ENCODE measurements at places on chromosomes 3 and 15. TPM values are rescaled to one million over a fixed set of nuclear protein-coding genes. Genes with fewer than 3 reads are reported as not detected.
A peak's percentile ranks its signal among the peaks of the same experiment; 100 is the strongest.

AADACL2 gene
- not detected for total RNA-seq

PEX11A gene
- 15.3 TPM for total RNA-seq

SH2D7 gene
- total RNA-seq = not detected

TASOR gene
- total RNA-seq = 150 TPM

SLC12A1 gene
- total RNA-seq = 5.6 TPM

ALDH1A3 gene
- 21.6 TPM for total RNA-seq

OR4F6 gene
- not detected for total RNA-seq

GOLGA8J gene
- total RNA-seq = 0.39 TPM

GHSR gene
- 0.17 TPM for total RNA-seq

LRRC49 gene
- 32.5 TPM for total RNA-seq

- no peak overlapping the region for H3K27ac ChIP-seq
- no peak overlapping the region for H3K4me3 ChIP-seq
- H3K36me3 ChIP-seq = no peaks in the 10 kb centered on the region
- no peaks in the 10 kb centered on the region for H3K4me1 ChIP-seq
- H3K27me3 ChIP-seq = no peaks in the 10 kb centered on the region
- DNase-seq = no peak
Measured at GRCh38 chr15:23503576-23503975, 56.5 kb upstream of the GOLGA6L2 start.

DNA sequence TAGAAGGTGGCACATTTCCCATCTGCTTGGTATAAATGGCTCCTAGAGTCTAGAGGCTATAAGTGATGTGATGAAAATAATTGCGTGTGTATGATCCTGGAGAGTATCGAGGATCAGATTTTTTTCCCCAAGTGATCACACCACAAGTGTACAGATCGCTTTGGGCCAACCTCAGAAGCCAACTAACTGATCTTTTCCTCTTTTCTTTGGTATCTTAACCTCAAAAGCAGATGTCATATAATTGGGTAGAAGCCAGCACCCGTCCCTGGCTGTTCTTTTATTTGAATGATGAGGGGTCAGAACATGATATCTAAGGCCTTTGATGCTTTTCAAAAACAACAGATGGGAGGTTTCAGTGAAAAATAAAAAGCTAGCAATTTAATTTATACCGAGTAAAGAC, 3.3 kb downstream of the P2RY14 start:
- H3K4me3 ChIP-seq = no peak overlapping the region
- no peak for DNase-seq
- H3K27ac ChIP-seq = no peak overlapping the region
- H3K27me3 ChIP-seq = no peaks in the 10 kb centered on the region
- H3K4me1 ChIP-seq = no peaks in the 10 kb centered on the region

GRCh38 chr3:187976365-187976900, 177.5 kb upstream of the LPP start:
- H3K4me1 ChIP-seq = no peaks in the 10 kb centered on the region
- no peak overlapping the region for H3K4me3 ChIP-seq
- no peak overlapping the region for H3K27ac ChIP-seq

DNA sequence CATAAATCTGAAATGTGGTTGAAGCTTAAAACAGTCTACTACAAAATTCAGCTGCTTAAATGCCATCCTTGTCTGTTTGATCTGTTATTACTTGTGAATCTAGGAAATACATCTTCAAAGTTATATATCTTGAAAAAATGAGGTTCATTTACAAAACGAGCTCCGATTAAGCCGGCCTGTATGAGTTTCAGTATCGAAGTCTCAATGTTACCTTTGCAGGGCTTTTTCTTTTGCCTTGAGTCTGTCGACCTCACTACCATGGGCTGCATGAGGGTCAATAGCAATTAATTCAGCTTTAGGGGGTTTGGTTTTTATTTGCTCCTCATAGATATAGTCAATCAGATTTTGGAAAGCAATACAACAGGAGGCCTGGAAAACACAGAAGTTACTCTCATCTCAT, 23.2 kb downstream of the ERICH6 start:
- no peak overlapping the region for H3K4me3 ChIP-seq
- no peak overlapping the region for H3K27ac ChIP-seq
- H3K27me3 ChIP-seq = no peaks in the 10 kb centered on the region
- DNase-seq = no peak
- H3K36me3 ChIP-seq = no peaks in the 10 kb centered on the region
- no peaks in the 10 kb centered on the region for H3K4me1 ChIP-seq

DNA sequence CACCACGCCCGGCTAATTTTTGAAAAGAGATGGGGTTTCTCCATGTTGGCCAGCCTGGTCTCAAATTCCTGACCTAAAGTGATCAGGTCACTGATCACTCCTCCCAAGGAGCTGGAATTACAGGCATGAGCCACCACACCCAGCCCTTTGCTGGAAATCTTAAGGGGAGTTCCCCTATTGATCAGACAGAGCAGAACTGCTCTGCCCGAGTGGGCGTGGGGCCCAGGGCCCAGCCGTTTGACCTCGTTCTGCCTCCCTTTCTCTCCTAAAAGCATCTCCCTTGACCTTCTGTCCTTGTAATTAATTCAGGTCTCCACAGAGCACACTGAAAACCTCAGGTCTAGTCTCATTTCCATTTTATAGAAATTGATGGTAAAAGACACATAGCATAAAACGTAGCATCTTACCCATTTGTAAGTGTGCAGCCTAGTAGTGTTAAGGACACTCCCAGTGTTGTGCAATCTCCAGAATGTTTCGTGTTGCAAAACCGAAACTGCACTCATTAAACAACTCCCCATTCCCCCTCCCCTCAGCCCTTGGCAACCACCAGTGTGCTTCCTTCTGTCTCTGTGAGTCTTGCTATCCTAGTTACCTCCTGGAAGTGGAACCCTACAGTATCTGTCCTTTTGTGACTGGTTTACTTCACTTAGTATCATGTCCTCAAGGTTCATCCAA, 89.3 kb downstream of the SLCO3A1 start:
- no peaks in the 10 kb centered on the region for H3K36me3 ChIP-seq
- peak; percentile 72 for DNase-seq
- H3K4me3 ChIP-seq = no peak overlapping the region
- no peaks in the 10 kb centered on the region for H3K27me3 ChIP-seq
- peaks cover 14% of the 10 kb centered on the region for H3K4me1 ChIP-seq

GRCh38 chr3:141860086-141860669, 16.3 kb upstream of the ATP1B3 start:
- peak; percentile 26 for DNase-seq
- H3K27ac ChIP-seq = no peak overlapping the region
- no peak overlapping the region for H3K4me3 ChIP-seq
- no peaks in the 10 kb centered on the region for H3K4me1 ChIP-seq
- no peaks in the 10 kb centered on the region for H3K36me3 ChIP-seq

DNA sequence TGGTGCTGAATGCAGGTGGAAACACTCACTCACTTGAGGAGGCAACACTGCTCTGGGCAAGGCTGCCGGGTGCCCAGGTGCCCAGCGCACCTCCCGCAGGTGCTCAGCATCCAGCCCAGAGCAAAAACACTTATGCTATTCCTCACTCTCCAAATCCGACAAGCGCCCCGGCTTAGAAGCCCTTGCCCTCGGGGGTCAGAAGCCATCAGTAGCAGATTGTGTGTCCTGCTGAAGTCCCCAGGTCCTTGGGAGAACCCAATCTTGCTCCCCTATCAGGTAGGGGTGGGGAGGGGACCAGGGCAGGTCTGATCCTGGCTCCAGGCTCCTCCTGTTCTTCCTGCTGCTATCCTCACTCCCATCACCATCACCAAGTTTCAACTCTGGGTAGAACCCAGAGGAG, 46.7 kb downstream of the TLE3 start:
- H3K36me3 ChIP-seq = peaks cover 74% of the 10 kb centered on the region
- no peaks in the 10 kb centered on the region for H3K27me3 ChIP-seq
- DNase-seq = no peak
- peaks cover 66% of the 10 kb centered on the region for H3K4me1 ChIP-seq

GRCh38 chr3:170914690-170915089, 6.3 kb upstream of the EIF5A2 start:
- no peak for DNase-seq
- no peak overlapping the region for H3K27ac ChIP-seq
- H3K36me3 ChIP-seq = no peaks in the 10 kb centered on the region
- H3K27me3 ChIP-seq = no peaks in the 10 kb centered on the region
- H3K4me3 ChIP-seq = no peak overlapping the region

- H3K4me1 ChIP-seq = peaks cover 19% of the 10 kb centered on the region
- peaks cover 11% of the 10 kb centered on the region for H3K27me3 ChIP-seq
- H3K27ac ChIP-seq = peak overlapping the region; percentile 80
- H3K4me3 ChIP-seq = peak overlapping the region; percentile 98
Measured at GRCh38 chr3:154122912-154123559, 1.8 kb downstream of the ARHGEF26 start.

DNA sequence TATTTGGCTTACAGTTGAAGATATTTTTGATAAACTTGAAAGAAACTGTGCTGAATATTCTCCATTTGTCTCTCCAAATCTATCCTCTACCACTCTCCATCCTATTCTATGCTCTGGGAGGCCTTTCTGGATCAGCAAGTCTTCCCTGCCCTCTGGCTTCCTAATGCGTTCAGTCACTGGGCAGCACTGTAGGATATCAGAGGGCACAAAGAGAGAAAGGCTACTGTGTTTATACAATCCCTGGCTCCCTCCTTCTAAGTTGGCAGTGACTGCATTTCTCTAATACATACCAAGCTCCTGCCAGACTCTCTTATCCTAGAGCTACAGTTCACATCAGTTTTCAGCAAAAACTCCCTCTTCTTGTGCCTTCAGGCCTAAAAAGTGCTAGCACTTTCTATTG, 102.1 kb upstream of the FHIT start:
- no peak overlapping the region for H3K27ac ChIP-seq
- DNase-seq = no peak
- H3K4me3 ChIP-seq = no peak overlapping the region
- no peaks in the 10 kb centered on the region for H3K27me3 ChIP-seq
- H3K36me3 ChIP-seq = no peaks in the 10 kb centered on the region
- H3K4me1 ChIP-seq = peaks cover 4% of the 10 kb centered on the region

- H3K36me3 ChIP-seq = no peaks in the 10 kb centered on the region
- no peak for DNase-seq
- no peaks in the 10 kb centered on the region for H3K27me3 ChIP-seq
- no peak overlapping the region for H3K4me3 ChIP-seq
- H3K4me1 ChIP-seq = no peaks in the 10 kb centered on the region
Measured at GRCh38 chr15:81893182-81893835, 152.5 kb downstream of the MEX3B start.

GRCh38 chr3:150227839-150228238, 180.3 kb upstream of the TSC22D2 start:
- H3K27me3 ChIP-seq = no peaks in the 10 kb centered on the region
- H3K4me3 ChIP-seq = no peak overlapping the region
- H3K36me3 ChIP-seq = no peaks in the 10 kb centered on the region
- no peak for DNase-seq

DNA sequence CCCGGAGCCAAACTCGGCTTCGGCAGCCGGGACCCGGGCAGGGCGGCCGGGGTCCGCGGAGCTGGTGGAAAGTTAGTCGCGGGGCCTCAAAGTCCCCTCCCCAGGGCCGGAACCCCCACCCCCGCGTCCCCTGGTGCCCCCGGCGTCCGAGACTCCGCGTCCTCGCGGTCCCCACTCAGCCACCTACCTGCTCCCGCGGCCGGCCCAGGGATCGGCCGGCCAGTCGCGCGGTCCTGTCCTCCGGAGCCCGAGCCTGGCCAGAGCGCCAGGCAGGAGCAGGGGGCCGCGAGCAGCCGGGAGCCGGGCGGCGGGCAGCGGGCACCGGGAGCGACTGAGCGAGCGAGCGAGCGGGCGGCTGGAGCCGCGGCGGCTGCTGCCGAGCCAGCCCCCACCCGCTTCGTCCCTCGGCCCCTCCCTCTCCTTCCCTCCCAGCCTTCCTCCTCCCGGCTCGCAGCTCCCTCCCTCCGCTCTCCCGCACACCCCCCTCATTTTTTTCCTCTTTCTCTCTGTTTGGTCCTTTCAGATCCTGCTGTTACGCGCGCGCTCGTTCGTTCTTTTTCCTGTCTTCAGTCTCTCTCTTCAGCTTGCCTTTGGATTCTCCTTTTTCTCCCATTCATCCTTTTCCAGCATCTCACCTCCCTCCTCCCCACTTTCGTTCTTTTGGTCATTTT, at the start of gene MEGF11:
TSS of gene MEGF11 (minus strand) at position 333 of the 671 bp plus-strand sequence. CDS start 125,347 bp downstream, outside the sequence.
- no peaks in the 10 kb centered on the region for H3K36me3 ChIP-seq
- H3K27ac ChIP-seq = no peak within 1 kb of the TSS
- peaks cover 35% of the 10 kb centered on the region for H3K4me1 ChIP-seq
- peak within 1 kb of the TSS; percentile 52 for H3K4me3 ChIP-seq

DNA sequence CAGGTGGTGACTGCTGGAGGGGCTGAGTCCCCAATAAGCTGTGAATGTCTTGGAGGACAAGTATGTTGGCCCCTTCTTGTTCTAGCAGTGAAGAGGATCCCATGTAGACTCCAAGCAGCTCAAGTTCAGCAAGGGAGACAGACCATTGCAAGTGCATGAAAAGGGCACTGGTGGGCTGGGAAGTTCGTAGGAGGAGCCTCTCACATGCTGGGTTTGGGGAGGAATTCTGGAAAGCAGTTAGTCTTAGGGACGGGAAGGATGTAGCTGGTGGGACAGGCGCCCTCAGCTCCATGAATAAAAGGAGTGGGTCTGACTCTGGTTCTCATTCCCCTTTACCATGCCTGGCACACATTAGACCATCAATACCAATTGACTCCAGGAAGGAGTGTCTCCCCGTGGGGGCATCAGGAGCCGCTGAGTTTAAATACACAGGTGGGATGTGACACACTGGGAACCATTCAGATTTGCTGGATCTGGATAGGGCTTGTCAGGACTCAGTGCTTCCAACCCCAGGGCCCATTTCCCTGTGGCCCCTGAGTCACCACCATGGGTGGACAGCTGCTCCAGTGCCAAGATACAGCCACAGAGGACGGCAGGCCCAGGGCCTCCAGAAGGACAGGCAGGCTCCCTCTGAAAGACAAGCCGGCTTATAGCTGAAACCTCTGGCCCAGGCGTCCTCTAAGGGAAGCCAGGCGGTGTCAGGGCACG, 552 bp upstream of the XYLB start:
- no peak overlapping the region for H3K27ac ChIP-seq
- H3K27me3 ChIP-seq = no peaks in the 10 kb centered on the region
- no peak overlapping the region for H3K4me3 ChIP-seq
- no peaks in the 10 kb centered on the region for H3K36me3 ChIP-seq

- DNase-seq = peak; percentile 78
- H3K27ac ChIP-seq = no peak overlapping the region
- no peak overlapping the region for H3K4me3 ChIP-seq
- H3K36me3 ChIP-seq = no peaks in the 10 kb centered on the region
- H3K27me3 ChIP-seq = no peaks in the 10 kb centered on the region
Measured at GRCh38 chr3:29764603-29765254, 483.9 kb downstream of the RBMS3 start.

- no peaks in the 10 kb centered on the region for H3K36me3 ChIP-seq
- no peak overlapping the region for H3K4me3 ChIP-seq
- H3K4me1 ChIP-seq = no peaks in the 10 kb centered on the region
- DNase-seq = no peak
- H3K27ac ChIP-seq = no peak overlapping the region
Measured at GRCh38 chr3:133227813-133228212, 172.0 kb upstream of the BFSP2 start.

- H3K36me3 ChIP-seq = no peaks in the 10 kb centered on the region
- no peak overlapping the region for H3K4me3 ChIP-seq
- DNase-seq = no peak
Measured at GRCh38 chr15:57355259-57355658, 21.0 kb upstream of the CGNL1 start.

- H3K36me3 ChIP-seq = no peaks in the 10 kb centered on the region
- no peak for DNase-seq
- no peaks in the 10 kb centered on the region for H3K4me1 ChIP-seq
- no peak overlapping the region for H3K27ac ChIP-seq
- no peaks in the 10 kb centered on the region for H3K27me3 ChIP-seq
Measured at GRCh38 chr3:2456788-2457187, 358.1 kb downstream of the CNTN4 start.

- no peaks in the 10 kb centered on the region for H3K4me1 ChIP-seq
- H3K27me3 ChIP-seq = no peaks in the 10 kb centered on the region
- peak overlapping the region; percentile 65 for H3K27ac ChIP-seq
- H3K4me3 ChIP-seq = no peak overlapping the region
Measured at GRCh38 chr3:72412340-72412956, 435.8 kb downstream of the SHQ1 start.

Data from spinal cord (tissue), 10 donors.